ENCODE measurements at places on chromosomes 3 and 15.

GRCh38 chr3:115681736-115682135 is 58.4 kb downstream of the GAP43 start:
- DNase-seq = no peak

DNA sequence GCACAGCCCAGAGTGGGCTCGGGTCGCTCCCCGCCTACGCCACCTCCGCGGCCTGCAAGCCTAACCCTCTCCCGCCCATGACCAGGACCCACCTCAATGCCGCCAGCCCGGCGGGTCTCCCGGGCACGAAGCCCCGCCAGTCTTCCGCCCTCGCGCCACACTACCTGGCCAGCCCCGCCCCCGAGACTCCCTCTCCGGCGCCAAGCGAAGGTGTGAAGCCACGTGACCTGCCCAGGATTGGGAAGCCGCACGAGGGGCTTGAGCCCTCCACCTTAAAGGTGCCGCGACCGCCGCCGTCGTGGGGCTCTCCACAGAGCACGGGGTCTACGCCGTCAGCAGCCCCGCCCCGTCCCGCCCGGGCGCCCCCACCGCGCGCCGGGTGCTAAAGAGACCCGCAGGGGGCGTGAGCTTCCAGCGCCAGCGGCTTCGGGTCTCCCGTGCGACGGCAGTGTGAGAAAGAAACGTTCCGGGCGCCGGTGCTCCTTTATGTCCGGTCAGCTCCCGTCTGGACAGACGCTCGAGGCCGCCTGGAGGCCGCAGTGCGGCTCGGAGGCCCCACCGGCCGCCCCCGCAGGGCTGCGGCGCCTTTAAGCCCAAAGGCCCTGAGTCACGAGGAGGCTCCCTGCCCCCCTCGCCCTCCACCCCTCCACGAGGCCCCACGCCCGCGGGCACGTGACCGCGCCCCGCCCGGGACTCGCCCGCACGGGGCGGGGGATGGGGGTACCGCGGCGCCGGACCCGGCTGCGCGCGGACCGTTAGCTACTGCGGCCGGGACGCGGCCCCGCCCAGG is at the start of gene CPEB1:
TSS of gene CPEB1 (minus strand) at position 319 of the 790 bp plus-strand sequence. CDS start 18,904 bp downstream, outside the sequence.
- DNase-seq = no peak

GRCh38 chr3:22923711-22924110 is 279.4 kb upstream of the UBE2E2 start:
- no peak for DNase-seq

- no peak for DNase-seq
Observed at GRCh38 chr3:114122027-114122709, 56.7 kb downstream of the DRD3 start.

GRCh38 chr3:132871956-132872355 is 149.7 kb upstream of the NPHP3 start:
- DNase-seq = no peak

- no peak for DNase-seq
Observed at GRCh38 chr3:181919375-181919774, 207.7 kb downstream of the SOX2 start.

GRCh38 chr3:53250881-53251605 is 4.8 kb downstream of the TKT start:
- no peak for DNase-seq

DNA sequence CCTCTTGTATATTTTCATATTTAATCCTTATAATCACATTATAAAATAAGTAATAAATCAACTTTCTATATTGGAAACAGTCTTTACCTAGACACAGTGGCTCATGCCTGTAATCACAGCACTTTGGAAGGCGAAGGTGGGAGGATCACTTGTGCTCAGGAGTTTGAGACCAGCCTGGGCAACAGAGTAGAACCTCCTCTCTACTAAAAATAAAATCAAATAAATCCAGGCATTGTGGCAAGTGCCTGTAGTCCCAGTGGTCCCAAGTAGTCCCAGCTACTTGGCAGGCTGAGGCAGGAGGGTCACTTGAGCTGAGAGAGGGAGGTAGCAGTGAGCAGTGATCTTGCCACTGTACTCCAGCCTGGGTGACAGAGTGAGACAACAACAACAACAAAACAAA is 975.1 kb downstream of the ROBO1 start:
- DNase-seq = no peak
